ENCODE measurements at places on chromosomes 11 and 22.

- DNase-seq, result no peak
These were observed 777 bp downstream of the LTO1 start for GRCh38 chr11:69674267-69674885.

DNA sequence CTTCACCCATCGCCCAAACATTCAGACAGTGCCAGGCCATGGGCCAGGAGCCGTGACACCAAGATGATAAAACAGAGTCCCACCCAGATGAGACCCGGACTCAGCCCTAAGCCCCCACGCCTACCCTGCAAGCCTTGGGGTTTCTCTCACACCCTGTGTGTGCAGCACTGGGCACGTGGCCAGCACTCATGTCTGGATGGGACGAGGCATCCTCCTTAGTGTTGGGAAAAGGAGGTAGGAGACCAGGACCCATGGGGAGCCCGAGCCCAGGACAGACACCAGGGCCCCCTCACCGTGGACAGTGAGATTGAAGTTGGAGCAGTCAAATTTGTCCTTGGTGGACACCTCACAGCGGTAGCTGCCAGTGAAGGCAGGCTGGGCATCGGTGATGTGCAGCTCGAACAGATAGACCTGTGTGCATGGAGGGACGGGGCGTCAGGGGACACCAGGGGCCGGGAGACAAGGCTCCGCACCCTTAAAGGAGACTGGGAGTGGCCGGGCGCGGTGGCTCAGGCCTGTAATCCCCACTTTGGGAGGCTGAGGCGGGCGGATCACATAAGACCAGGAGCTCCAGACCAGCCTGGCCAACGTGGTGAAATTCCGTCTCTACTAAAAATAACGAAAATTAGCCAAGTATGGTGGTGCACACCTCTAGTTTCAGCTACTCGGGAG is 4.2 kb downstream of the MYBPC3 start:
- no peak for DNase-seq

DNA sequence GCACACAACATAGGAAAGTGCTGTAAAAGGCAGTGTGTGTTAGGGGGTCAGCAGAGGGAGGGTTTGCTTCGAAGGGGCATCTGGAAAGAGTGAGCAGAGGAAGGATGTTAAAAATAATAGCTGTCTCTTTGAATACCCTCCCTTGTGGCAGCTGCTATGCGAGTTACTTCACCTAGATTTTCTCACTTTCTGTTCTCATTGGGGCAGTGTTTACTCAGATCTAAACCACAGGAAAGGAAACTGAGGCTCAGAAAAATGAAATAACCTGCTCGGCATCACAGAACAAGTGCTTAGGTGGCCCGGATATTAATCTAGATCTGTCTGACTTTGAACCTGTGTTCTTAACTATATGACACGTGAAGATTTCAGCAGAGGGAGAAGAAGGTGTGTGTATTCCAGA is 125.3 kb downstream of the C11orf91 start:
- DNase-seq, result no peak

DNA sequence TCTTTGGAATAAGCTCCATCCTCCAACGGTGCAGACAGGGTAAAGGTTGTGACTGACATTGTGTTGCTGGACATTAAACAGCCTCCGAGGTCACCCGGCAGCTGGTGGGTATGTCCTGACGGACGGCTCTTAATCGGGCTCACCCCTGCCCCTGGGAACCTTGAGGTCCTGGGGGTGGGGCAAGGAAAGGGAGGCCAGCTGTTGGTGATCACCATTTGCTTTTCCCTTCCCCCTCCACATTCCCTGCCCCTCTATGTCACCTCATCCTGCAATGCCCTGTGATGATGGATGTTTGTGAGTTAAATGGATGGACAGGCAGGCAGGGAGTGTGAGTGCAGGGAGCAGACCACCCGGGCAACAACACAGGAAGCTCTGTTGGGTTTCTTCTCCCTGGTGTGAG is 26.3 kb downstream of the APLNR start:
- DNase-seq, result no peak

GRCh38 chr11:73983741-73984538 is 1.3 kb upstream of the UCP2 start:
- no peak for DNase-seq

- DNase-seq, result no peak
These were observed 61.1 kb upstream of the CD44 start for GRCh38 chr11:35077709-35078469.

- DNase-seq, result no peak
These were observed 12.8 kb downstream of the PLAAT4 start for GRCh38 chr11:63549411-63549810.

GRCh38 chr22:22935546-22936157 is 48.0 kb downstream of the IGLL5 start:
- no peak for DNase-seq

- no peak for DNase-seq
These were observed 133.9 kb downstream of the FANCF start for GRCh38 chr11:22491555-22492225.

All from stimulated activated CD4-positive, alpha-beta T cell treated with anti-CD3 and anti-CD28 coated beads, Interleukin-12 subunit alpha, Interleukin-12 subunit beta, amount 100 ng/mL, for 4 hours (primary cell).